ENCODE measurements at places on chromosomes 3 and 15.
A peak's percentile ranks its signal among the peaks of the same experiment; 100 is the strongest.

DNA sequence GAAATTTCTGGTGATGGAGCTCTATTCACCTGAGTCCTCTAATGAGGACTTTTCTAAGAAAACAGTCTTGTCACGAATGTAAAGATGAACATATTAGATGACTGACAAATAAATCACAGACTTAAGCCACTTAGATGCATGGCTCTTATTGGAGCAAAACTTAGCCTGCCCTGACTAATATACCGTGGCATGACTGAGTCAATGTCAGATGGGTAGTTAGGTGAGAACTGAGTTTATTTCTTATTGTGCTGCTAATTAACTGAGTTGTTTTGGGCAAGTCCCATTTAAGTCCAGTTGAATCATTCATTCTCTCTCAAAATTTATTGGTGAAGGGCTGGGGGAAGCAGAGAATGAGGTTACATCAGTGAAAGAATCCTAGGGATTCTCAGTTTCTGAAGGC is 459.8 kb downstream of the MCTP2 start:
- no peak for DNase-seq

- DNase-seq = peak; percentile 53
Observed at GRCh38 chr3:160448845-160449635, 546 bp downstream of the TRIM59 start.

GRCh38 chr3:88059380-88060170 is 520 bp downstream of the ZNF654 start:
- DNase-seq = peak; percentile 53

DNA sequence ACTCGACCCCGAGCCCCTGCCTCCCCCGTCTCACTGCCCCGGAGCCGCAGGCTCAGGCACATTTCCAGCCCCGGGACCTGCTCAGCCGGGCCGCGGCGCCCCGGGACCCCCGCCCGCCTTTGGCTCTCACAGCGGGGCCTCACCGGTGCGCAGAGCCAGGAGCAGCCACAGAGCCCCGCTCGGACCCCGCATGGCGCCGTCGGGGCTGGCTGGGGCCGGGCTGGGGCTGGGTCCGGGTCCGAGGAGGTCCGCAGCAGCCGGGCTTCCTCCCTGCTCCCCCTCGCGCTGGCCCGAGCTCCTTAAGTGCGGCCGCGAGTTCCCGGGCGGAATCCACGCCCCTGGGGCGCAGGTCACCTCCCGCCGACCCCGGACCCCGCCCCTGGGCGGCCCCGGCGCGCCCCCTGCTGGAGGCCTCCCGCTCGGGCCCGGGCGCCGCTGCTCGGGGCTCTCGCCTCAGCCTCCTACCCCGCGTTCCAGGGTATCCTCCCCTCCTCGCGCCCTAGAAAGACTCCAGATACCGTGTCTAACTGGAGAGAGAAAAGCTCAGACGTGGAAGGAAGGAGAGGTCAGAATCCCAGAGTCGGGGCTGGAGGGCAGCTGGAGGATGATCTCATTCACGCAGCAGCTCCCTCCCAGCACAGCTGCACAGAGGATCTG is at the start of gene MELTF:
TSS of gene MELTF (minus strand) at position 307 of the 657 bp plus-strand sequence. CDS start at position 192, 115 bp downstream.
- peak; percentile 62 for DNase-seq

DNA sequence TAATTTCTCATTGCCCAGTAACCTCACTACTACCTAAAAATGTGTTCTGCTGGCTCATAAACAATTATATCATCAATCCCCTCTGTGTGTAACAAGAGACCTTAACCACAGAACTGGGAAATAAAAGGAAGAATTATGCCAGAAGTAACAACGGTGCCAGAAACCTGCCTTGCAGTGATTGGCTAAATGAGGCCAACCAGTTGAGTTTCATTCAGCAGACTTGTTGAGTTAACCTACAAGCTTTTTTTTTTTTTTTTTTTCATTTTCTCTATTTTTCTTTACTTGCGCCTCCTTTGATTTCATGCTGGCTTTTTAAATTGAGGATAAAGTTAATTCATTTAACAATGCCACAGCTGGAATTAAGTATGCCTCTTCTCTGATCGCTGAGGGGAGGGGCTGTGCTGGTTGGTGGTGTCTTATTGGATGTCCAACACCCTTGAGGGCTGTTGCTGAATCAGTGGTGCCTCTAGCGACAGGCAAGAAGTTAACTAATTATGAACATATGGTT is 30.0 kb upstream of the GMNC start:
- no peak for DNase-seq

DNA sequence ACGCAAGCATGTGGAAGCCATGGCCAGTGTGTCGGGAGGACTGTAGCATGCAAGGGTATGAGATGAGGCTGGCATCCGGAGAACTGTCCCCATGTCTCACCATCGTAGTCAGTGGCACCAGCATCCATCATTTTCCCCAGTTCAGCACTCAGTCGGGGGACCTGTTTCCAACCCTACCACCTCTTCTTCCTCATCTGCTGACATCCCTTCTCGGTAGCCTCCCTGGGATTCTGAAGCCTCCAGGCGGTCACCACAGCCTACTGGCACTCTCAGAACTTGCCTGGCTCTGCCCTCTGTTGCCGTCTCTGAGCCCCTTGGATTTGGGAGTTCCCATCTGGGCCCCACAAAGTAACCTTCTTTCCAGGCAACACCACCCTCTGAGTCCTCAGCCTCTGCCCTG is 131.1 kb upstream of the ABHD17C start:
- no peak for DNase-seq

DNA sequence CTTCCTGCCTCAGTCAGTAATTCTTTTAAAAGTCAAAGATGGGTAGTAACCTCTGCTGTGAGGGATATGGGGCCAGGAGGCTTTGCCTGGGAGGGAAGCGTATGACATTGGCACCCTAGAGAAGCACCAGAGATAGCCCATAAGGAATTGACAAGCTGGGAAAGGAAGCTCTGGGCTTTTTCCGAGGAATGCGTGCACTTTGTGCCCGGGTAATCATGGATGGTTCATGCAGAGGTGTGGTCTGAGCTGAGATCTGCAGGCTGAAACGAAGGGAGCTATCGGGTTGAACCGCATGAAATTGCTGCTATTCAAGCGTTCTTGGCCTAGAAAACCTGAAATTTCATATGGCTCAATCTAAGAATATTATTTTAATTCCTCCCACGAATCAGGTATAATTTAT is 127.7 kb upstream of the TLE3 start:
- DNase-seq = no peak

DNA sequence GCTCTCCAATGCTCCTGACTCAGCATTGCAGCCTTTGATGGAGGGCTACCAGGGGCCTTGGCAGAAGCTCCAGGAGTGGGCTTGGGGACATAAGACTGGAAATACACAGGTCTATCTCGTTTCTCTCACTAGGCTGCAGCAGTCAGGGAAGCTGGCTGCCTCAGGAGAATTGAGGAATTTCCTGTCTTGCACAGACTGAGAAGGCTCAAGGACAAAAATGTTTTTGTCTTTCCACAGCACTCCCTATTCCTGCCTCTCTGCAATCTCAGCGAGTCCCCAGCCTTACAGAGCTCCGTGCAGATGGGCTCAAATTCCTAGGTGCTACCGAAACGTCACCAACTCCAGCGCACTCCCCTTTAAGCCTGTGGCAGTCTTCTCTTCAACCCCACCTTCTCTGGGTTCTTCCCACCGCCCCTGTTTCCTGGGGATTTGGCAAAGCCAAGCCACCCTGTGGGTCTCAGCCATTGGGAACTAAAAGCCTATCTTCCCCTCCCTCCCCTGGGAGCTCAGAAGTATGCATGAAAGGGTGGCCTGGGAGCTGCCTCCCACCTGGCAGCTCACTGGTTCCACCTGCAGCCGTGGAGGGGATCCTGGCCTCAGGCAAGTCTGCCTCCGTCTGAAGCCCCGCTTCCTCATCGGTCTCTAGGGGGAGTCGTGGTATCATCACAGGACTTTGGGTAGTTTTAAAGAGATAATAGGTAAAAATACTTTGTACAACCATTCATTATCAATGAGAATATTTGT is 322.6 kb upstream of the FRG2C start:
- no peak for DNase-seq

DNA sequence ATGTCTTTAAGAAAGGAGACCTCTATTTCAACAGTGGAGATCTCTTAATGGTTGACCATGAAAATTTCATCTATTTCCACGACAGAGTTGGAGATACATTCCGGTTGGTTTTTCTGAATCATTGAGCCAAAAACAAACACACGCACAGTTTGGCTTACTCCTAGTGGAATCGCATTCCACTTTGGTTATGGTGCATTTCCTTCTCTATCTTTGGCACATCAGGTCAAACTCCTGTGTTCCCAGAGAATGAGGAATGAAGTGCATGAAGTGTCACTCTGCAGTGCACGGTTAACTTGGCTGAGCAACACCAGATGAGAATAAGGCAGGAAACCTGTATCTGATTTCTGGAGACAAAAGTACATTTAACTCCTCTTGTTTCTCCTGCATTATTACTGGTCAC is 38.5 kb downstream of the HDC start:
- peak; percentile 68 for DNase-seq

- no peak for DNase-seq
Observed at GRCh38 chr15:86197770-86198169, 118.1 kb downstream of the AGBL1 start.

DNA sequence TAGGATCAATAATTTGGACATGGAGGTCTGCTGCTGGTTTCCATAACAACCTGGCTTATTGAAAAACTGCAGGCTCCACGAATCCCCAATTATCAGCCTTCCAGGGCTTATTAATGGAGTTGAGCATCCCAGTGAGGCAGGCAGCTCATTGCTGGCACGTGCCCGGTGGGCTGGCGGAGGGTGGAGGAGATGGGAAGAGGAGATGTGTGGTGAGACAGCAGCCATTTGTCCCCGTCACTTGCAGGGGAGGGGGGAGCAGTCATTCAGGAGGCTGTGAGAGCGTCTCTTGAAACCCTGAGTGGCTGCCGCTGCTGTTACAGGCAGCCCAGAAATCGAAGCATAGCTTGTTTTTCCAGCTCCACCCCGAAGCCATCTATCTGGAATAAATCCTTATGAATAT is 70.6 kb downstream of the GAP43 start:
- DNase-seq = no peak

- no peak for DNase-seq
Observed at GRCh38 chr15:39498629-39499028, 82.2 kb upstream of the THBS1 start.

- no peak for DNase-seq
Observed at GRCh38 chr15:39882602-39883001, 37.5 kb downstream of the GPR176 start.

- no peak for DNase-seq
Observed at GRCh38 chr3:114242947-114243346, 5.6 kb upstream of the ZNF80 start.

- peak; percentile 3 for DNase-seq
Observed at GRCh38 chr3:85567071-85567676, 608.4 kb downstream of the CADM2 start.

DNA sequence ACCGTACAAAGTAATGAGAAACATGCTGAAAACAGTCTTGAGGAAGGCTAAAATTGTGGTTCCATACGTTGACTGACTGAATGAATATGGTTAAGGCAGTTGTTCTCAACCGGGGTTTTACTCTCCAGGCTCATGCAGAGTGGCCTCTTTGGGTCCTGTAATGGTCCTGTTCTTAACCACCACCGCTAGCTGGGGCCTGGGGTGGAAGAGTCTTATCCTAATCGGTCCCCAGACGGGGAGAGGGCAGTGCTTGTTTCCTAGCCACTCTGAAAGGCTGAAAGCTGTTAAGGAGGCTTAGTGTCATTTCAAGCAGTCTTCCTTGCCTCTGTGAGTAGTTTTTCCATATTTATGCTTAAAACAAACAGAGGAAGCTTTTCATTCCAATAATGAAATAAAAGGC is 32.0 kb downstream of the SELENOT start:
- DNase-seq = no peak

DNA sequence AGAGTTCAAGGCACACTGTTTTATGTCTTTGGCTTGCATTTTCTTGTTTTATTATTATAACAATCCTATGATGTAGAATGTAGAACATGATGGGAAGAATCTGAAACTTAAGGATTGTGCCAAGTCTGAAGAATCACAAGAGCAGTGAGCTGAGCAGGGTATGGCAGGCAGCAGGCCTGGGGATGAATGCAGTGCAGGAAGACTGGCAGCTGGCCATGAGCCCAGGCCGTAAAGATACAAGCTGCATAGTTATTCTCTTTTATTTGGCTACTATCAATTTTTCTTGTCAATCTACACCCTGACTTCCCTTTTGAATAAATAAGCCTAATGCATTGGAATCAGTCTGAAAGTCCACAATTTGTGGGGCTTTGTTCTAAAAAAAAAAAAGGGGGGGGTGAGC is 89.6 kb upstream of the ARPP21 start:
- DNase-seq = no peak

GRCh38 chr15:69666921-69667811 is 214.5 kb downstream of the RPLP1 start:
- DNase-seq = no peak

DNA sequence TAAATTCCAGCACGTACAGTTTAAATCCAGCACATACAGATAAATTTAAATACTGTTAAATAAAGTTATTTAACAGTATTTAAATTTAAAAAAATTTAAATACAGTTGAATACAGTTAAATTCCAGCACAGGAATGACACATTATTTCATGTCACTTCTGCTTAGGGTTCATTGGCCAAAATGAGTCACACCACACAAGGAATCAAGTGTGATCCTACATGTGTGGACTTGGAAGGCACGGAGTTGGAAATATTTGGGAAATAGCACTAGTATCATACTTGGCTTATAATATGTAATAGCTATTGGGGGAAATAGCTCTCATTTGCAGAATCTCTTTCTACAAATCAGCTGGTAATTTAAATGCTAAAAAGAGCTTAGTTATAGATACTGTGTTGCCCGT is 10.6 kb downstream of the RAB7A start:
- peak; percentile 37 for DNase-seq

DNA sequence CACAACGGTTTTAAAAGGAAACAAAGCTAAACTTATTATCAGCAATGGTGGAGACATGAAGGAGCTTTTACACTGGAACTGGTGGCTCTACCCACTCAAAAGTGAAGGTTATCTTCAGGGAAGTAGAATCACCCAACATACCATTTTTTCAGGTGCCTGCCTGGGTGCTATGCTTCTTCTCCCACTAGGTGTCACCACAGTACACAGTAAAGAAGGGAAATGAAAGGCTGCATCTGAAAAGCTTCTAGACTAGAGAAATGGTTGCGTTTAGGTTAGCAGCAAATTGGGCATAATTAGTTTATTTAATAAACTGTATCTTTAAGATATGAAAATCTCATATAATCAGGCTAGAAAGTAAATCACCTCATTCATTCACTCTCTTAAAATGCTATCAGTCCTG is 47.0 kb upstream of the SELENOK start:
- DNase-seq = peak; percentile 66

GRCh38 chr3:72907731-72908620 is 20.1 kb downstream of the GXYLT2 start:
- DNase-seq = peak; percentile 48

GRCh38 chr3:194537732-194538247 is 51.0 kb upstream of the ATP13A3 start:
- peak; percentile 90 for DNase-seq

GRCh38 chr3:128062033-128062745 is 10.0 kb downstream of the SEC61A1 start:
- no peak for DNase-seq

- no peak for DNase-seq
Observed at GRCh38 chr15:29379647-29380046, 110.0 kb upstream of the NSMCE3 start.

- no peak for DNase-seq
Observed at GRCh38 chr3:41324156-41324475, 124.8 kb downstream of the CTNNB1 start.
